ENCODE measurements at places on chromosomes 1 and 21.

- no peak for DNase-seq
These were observed 672.8 kb downstream of the LMO4 start for GRCh38 chr1:88001460-88001859.

GRCh38 chr1:37663426-37664000 lies 28.8 kb upstream of the CDCA8 start:
- DNase-seq, result no peak

DNA sequence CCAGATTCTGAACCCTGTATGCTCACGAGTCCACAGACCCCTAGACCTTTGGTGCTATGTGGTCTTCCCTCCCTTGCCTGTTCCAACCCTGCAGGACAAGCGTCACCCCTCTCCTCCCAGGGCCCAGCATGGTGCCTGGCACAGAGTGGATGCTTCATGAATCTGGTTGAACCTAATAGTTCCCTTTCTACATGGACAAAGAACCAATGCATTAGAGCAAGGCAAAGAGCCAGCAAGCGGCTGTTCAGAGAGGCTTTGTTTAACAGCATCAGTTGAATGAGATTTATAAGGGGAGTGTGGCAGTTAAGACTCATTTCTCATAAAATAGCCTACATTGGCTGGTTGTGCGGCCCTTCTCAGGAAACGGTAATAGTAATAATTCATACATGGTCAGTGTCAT lies 14.9 kb downstream of the SLC26A9 start:
- no peak for DNase-seq

DNA sequence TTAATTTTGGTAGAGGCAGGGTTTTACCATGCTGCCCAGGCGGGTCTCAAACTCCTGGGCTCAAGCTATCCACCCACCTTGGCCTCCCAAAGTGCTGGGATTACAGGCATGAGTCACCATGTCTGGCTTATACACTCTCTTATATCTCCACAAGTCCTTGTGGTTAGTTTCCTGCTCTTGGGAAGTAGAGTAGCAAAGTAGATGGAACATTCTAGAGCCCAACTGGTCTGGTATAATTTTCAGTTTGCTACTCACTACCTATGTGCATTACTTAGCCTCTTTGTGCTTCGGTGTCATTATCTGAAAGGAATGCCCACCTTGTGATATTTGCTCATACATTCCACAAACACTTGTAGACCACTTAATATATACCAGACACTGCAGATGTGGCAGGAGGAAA lies 96.6 kb upstream of the IPO9 start:
- DNase-seq, result no peak

- DNase-seq, result no peak
These were observed 6.4 kb upstream of the KANK4 start for GRCh38 chr1:62325681-62326080.

Measured in activated CD8-positive, alpha-beta memory T cell treated with anti-CD3 and anti-CD28 coated beads for 1 hour (primary cell).